SK-N-MC (cell line): ENCODE measurements at places on chromosomes 6 and 20.

- DNase-seq = no peak
Observed at GRCh38 chr6:146292506-146292905, 251.1 kb upstream of the RAB32 start.

- no peak for DNase-seq
Observed at GRCh38 chr6:168134560-168135201, 55.7 kb upstream of the FRMD1 start.

DNA sequence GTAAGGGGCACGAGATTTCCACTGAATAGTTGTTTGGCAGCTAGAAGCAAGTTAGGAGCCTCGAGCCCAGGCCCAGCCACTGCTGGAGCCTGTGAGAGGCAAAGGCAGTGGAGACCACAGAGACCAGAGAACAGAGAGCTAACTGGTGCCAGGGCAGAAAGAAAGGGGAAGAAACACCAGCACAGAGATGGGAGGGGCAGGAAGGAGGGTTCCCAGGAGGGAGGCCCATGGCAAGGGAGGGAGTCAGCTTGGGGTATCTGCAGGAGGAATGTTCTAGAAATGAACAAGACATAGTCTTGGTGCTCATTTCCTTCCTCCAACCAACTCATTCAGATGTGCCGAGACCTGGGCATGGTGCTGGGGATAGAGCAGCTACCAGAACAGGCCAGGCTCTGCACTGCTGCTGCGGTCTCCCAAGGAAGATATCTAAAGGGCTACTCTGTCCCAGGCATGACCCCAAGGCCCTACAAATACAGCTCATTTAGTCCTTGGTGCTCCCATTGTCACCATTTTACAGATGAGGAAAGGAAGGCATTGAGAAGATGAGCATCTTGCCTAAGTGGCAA is 10.7 kb downstream of the ANGPT4 start:
- DNase-seq = no peak

GRCh38 chr20:47605673-47606413 is 104.2 kb downstream of the NCOA3 start:
- DNase-seq = no peak

DNA sequence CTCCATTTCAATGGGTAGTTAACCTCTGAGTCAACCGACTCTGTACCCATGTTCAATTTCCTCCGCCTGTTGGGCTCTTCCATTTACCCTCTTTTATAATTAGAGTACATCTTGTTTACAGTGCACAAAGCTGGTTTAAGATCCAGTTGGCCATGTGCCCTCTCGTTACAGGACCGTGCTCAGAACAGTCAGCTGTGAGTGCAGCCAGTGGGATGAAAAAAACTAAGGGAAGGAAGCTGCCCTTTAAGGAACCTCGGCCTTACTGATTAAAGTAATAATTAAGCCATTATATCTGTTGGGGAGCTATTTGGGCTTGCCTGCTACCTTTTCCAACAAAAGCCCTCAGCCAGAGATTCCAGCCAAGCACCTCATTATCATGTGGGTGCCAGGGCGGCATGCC is 68.8 kb downstream of the TMEM170B start:
- no peak for DNase-seq

- no peak for DNase-seq
Observed at GRCh38 chr6:71481801-71482200, 193.2 kb downstream of the OGFRL1 start.

GRCh38 chr6:149012040-149012545 is 265.3 kb downstream of the UST start:
- no peak for DNase-seq

DNA sequence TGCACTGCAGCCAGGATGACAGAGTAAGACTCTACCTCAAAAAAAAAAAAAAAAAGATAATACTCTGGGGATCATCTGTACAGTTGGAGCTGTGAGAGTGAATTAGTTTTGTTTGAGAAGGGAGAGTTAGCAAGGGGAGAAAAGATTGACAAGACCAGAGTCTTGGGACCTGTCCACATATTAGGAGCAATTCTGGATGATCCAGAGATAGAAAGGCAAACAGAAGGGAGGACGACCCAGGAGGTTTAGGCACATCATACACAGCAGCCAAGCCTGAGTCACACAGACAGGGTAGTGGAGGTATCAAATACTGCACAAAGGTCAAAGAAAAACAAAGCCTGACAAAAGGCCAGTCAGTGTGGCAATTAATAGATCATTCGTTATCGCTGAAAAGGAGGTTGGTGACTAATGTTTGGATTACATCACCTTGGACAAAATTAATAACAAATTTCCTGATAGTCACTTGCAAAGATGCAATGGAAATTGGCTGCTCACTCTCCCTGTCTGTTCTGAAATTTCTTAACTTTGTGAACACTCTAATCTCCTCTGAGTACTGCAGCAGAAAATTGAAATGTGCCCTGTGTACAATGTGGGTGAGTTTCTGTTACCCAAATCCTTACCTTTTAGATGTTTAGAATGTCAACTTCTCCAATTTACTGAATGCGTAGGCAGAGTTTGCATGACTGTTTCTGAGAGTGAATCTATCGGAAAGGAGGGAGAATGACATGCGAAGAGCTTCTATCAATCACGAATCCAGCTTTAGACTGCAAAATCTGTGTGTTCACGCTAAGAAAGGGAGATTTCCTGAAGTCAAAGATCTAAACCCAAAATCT is 105.4 kb downstream of the TSHZ2 start:
- no peak for DNase-seq

DNA sequence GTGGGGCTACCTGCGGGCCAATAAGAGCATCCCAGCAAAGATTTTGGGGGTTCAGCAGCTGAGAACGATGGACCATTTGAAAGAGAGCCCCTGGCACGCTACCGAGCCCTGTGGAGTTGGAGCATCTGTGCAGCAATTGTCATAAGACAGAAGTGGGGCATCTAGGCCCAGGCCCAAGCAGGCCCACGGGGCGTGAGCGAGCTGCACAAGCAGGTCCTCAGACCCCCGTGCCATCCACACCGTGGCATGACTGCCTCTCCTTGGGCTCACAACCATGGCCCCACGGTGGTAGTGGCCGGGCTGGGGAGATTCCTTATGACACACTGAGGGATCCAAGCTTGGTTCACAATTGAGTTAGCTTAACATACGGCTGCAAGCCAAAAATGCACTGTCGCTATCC is 103.3 kb upstream of the AGPAT4 start:
- no peak for DNase-seq

DNA sequence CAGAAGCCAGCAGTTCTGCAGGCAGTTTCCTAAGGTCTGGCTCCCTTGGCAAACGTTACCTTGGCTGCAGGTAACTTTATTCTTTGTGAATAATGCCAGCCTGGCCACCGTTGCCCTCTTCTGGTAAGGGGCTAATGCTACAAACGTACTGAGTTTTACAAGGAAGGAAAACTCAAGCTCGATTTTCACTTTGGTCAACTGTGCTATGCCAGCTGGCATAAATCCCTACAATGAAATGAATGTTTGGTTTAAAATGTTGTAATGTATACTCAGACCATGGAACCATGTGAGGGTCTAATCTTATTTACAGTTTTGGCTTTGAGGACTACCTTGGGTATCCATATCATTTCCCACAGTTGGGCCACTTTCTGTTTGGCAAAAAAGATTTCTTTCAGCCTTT is 101.4 kb downstream of the SLX4IP start:
- no peak for DNase-seq

GRCh38 chr6:11174242-11174611 is 58.2 kb downstream of the NEDD9 start:
- DNase-seq = no peak

DNA sequence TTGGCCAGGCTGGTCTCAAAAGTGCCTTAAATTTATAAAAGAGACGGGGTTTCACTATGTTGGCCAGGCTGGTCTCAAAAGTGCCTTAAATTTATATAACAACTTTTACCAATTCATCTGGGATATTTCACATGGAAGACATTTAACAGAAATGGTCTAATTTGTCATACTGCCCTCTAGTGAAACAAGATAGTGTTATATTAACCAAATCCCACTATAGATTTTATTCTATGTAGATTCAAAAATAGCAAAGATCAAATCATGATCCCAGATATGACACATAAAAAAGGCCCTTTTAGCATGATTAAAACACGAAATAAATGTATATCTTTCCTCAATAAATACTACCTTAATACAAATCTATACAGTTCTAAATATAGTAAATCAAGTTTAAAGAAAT is 102.8 kb upstream of the TFAP2D start:
- no peak for DNase-seq

GRCh38 chr20:19943061-19943521 is 74.1 kb upstream of the NAA20 start:
- DNase-seq = no peak

DNA sequence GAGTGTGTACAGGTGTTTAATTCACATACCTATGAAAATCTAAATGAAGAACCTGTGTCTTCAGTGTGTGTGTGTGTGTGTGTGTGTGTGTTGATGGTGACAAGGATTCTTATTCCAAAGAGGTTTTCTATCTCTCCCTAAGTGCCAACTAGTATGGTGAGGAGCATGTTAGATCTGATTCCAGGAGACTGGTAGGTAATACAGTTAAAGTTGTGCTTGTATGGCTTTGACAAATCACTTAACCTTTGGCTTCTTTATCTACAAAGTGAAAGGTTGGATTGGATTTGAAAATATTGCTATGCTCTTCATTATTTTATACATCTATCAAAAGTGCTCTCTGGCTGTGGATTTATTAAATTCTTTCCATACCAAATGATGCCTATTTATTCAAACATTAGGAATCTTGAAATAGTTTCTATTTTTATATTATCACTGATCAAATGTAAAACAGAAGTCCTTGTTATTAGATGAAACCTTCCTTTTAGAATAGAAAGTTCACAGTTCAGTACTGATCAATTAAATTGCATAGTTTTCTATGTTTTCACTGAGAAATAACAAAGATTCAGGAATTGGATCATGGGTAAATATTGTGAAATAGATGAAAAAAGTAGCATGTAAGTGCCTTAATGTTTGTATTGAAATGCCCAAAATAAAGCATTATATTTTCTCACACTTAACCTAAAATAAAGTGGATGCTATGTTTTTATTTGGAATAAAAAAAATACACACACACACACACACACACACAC is 84.4 kb upstream of the MLIP start:
- no peak for DNase-seq

- DNase-seq = peak; percentile 89
Observed at GRCh38 chr6:95091823-95092436, 485.4 kb upstream of the MANEA start.

DNA sequence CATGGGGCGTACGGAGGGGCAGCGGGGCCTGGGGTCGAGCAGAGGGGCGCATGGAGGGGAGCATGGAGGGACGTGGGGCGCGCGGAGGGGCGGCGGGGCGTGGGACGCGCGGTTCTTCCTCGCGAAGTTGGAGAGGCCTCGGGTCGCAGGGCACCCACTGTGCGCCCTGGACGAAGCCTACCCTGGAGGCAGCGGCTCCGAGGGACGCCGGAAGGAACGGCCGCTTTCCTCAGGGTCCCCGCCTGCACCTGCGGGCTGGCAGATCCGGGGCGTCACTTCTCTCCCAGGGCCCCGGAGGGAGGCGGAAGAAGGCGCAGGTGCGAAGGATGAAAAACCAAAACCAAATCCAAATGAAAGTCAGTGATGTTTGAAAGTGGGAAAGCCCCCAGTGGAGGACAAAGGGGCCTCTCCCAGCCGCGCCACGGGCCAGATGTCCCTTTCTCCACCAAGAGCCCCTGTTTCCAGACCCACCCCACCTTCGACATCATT is 142.1 kb upstream of the PDE10A start:
- DNase-seq = no peak

- DNase-seq = no peak
Observed at GRCh38 chr6:90100059-90100665, 196.5 kb downstream of the BACH2 start.

- DNase-seq = no peak
Observed at GRCh38 chr6:105566503-105566902, 163.6 kb upstream of the PREP start.
